ENCODE measurements at places on chromosomes 7 and 10.

DNA sequence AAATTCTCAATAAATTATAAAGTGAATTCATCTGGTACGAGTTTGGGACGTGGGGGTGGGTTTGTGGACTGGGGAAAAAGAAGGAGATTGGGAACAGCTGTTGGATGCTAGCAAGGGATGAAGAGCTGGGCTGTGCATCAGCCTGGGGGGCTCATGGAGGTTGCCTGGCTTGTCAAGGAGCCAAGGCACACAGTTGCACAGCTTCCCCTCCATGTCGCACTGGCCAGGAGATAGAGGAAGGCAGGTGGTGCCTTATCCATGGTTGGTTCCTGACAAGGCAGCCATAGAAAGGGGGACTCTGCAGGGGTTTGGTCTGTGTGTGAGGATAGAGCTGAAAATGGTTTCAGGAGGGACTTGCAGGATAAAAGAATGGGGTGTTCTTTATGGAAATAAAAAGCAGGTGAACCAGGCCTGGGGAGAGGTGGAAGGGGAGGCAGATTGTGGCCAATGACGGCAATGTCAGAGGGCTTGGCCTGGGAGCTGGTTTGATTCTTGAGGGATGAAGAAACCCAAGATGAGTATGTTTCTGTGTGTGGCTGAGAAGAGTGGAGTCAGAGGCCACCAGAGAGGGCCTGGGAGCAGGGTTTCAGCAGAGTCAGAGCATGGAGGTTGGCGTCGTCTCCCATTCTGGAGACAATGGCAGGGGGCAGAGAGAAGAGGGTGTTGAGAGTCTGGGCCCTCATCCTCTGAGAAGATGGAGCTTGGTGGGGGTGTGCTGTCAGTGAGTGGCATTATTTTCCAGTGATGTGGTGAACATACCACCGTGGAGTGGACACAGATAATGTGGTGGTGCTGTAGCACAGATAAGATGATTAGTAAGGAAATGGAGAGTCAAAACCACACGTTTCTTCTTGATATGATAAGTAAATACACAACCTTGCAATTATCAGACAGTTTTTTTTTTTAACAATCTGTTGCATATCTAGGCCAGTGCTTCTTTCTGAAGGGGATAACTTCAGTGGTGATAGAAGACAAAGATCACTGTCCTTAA, 108.2 kb downstream of the PTPN20 start:
- no peaks in the 10 kb centered on the region for H3K27me3 ChIP-seq
- no peaks in the 10 kb centered on the region for H3K36me3 ChIP-seq
- H3K27ac ChIP-seq = no peak overlapping the region
- no peak overlapping the region for H3K4me3 ChIP-seq

DNA sequence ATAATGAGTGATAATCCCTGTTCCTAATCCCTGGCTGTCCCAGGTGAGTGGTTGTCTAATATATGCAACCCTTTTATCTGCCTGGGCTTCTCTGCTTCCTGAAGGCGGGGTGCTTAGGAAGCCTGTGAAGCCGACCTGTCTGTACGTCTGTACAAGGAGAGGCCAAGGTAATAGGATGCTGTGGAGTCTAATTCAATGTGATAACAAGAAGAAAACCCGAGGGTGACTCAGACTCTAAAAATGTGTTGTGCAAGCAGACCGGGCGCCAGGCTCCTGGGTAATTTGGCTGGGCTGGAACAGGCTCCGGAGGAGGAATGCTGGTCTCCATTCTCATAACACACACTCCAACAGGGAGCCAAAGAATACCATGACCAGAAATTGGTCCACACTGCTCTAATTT, 43.6 kb downstream of the THNSL1 start:
- no peaks in the 10 kb centered on the region for H3K36me3 ChIP-seq
- H3K4me3 ChIP-seq = no peak overlapping the region
- no peaks in the 10 kb centered on the region for H3K4me1 ChIP-seq
- no peak overlapping the region for H3K27ac ChIP-seq
- peak; percentile 14 for DNase-seq
- H3K27me3 ChIP-seq = no peaks in the 10 kb centered on the region

- no peaks in the 10 kb centered on the region for H3K4me1 ChIP-seq
- H3K27ac ChIP-seq = no peak overlapping the region
- no peaks in the 10 kb centered on the region for H3K27me3 ChIP-seq
Measured at GRCh38 chr10:31304291-31304970, 14.6 kb upstream of the ZEB1 start.

GRCh38 chr10:27360581-27361172, 120.1 kb upstream of the ACBD5 start:
- no peaks in the 10 kb centered on the region for H3K36me3 ChIP-seq
- no peaks in the 10 kb centered on the region for H3K4me1 ChIP-seq
- no peak overlapping the region for H3K4me3 ChIP-seq
- H3K27me3 ChIP-seq = no peaks in the 10 kb centered on the region

Measured in heart right ventricle (tissue), 16 donors.